ENCODE measurements at places on chromosomes 6 and 20.

DNA sequence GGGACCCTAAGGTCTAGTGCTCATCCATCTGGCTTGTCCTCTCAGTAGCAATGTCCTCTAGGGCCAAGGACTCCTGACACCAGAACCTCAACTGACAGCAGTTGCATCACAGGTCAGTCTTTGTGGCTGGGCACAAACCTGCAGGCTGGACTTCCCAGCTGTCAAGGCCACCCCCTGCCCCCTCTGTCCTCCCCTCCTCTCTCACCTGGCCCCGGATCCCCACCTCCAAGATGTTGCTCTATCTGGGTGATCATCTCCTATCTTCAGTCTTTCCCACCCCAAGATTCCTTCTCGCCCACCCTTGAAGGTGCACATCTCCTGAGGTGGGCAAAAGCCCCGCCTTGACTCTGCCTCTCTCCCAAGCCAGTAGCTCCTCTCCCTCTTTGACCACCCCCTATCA, 131.8 kb upstream of the SRSF6 start:
- no peak for DNase-seq

- DNase-seq: no peak
These were observed 130.1 kb upstream of the DST start for GRCh38 chr6:56772737-56773184.

DNA sequence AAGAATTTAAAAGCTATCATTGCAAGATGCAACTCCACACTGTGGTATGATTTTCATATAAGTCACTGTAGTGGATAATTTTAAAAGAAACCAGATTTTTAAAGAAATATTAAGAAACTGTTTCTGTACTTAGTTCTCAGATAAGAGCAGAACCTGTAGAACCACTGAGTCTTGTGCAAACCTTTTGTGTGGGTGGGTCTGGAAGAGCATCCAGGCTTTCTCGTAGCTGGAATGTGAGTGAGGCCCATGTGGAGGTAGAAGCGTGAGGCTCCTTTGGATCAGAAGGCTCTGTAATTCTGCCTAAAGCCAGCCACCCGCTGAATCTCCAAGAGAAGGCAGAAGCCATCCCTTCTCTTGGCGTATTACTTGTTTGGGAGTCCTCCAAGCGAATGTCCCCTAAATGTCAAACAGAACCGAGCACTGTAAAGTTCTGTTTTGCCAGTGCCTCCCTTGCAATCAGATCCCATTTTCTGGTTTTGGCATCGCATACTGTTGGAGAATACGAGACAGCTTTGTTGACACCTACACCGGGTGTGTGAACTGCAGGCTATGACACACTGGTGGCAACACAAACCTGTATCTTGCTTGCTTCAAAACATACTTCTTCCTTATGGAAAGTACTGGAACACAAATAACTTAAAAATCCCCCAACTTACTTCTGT, 188.7 kb downstream of the FOXC1 start:
- DNase-seq: no peak

DNA sequence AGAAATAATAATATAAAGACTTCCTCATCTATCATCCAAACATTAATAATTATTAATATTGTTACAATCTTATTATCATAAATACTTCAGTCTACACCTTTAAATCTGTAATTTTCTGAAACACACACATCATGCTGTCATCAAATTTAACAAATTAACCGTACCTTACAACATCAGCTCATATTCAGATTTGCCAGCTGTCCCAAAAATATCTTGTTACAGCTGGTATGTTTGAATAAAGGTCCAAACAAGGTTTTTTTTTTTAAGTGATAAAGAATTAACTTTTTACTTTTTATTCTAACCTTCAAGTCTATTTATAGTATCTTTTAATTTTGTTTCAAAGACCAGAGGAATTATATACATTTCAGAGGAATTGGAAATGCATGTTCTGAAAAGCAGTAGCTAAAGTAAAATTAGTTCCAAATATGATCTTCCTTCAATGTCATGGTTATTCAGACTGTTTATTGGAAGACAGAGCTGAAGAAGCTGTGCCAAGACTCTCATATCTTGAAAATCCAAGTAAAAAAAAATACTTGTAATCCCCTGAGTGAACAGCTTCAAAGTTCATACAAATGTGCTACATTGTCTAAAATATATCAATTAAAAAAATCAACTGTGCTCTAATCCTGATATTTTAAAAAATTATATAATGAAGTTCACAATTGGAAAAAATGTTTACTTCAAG, 161.7 kb upstream of the BMP5 start:
- no peak for DNase-seq

- DNase-seq: no peak
These were observed 209.7 kb downstream of the SMOC2 start for GRCh38 chr6:168650671-168651111.

- no peak for DNase-seq
These were observed 376.9 kb downstream of the RNGTT start for GRCh38 chr6:88586371-88587149.

DNA sequence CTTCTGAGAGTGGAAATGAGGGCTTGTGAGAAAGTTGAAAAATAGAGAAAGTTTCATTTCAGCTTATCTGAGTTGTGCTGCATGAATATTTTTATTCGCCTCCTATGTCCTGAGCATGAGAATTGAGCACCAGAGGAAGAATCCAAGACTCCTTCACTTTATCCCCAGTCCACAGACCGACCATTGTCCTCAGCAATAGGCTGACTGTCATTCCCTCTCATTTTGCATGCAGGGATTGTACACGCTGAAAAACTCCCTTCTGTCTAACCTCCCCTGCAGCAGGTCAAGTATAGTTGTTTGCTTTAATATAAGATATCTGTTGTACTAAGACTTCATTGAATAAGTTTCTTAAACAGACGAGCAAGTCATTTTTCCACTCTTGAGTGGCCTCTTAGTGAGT, 437.6 kb downstream of the PRKN start:
- no peak for DNase-seq

GRCh38 chr6:124670801-124671200, 291.4 kb upstream of the RNF217 start:
- DNase-seq: no peak

- DNase-seq: no peak
These were observed 38.3 kb upstream of the SMLR1 start for GRCh38 chr6:130788954-130789353.

Measured in cortex of kidney (tissue), 1 donor.